ENCODE measurements at places on chromosomes 2 and 18.

DNA sequence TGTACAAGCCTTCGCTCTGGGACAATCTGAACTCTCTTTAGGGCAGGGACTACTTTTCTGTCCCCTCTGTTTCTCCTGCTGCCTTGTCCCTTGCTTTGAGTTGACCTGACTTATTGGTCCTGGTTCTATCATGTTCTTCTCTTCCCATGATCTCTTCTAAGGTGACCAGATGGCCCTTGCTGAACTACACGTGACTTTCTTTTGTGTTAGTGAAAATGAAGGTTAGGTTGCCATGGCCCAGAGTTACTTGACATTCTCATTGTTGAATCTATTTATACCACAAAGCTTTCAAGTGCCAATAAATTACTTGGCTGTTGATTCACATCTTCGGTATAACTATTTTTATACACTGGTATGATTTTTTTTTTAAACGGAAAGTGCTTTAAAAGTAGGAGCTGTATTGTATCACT is 24.4 kb downstream of the MRPL33 start:
- DNase-seq, result no peak

DNA sequence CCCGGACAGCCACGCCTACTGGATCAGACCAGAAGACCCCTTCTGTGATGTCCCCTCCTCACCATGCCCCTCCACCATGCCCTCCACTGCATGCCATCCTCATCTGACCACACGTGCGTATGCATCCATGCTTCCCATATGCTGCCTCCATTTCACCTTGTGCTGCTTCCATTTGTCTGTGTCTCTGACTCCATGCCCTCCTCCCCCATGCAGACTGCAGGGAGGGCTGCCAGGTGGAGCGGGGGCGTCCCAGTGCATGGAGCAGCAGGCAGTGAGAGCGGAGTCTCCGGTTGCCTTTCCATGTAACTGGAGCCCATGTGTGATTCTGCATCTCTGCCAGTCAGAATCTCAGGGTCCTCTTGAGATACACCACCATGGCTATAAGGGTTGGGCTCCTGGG is 52.6 kb downstream of the COA5 start:
- no peak for DNase-seq

GRCh38 chr2:64478502-64479230 is 24.7 kb downstream of the LGALSL start:
- no peak for DNase-seq

GRCh38 chr18:70151614-70152013 is 53.9 kb downstream of the RTTN start:
- no peak for DNase-seq

GRCh38 chr2:201484805-201485204 is 33.3 kb downstream of the STRADB start:
- DNase-seq, result no peak

DNA sequence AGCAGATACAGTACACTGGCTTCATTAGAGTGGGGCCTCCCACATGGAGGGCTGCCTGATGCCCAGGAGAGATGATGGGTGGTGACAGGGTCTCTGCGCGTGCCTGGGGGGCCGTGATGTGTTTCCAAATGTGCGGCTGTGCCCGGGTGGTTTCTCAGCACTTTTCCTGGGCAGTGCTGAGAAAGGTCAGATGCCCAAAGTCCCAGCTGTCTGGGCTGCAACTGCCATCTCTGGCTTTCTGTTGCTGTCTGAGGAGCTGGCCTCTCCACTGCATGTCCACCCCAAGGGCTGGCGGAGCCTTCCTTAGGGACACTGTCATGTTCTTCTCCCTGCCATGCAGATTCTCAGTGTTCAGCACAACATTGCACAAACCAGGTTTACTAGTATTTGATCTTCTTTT is 62.7 kb upstream of the NFATC1 start:
- DNase-seq, result no peak

- no peak for DNase-seq
These were observed 375 bp downstream of the WNT10A start for GRCh38 chr2:218880859-218881594.

GRCh38 chr2:119821266-119821665 is 61.5 kb downstream of the PTPN4 start:
- no peak for DNase-seq

GRCh38 chr2:201432621-201433393 is 18.5 kb downstream of the TRAK2 start:
- DNase-seq, result no peak

- no peak for DNase-seq
These were observed 8.0 kb upstream of the COX7A2L start for GRCh38 chr2:42368817-42369531.
